ENCODE measurements at places on chromosomes 4 and X. TPM values are rescaled to one million over a fixed set of nuclear protein-coding genes. Genes with fewer than 3 reads are reported as not detected.

Gene SHROOM2
- total RNA-seq: not detected

Gene MAGED4B
- 18.2 TPM for total RNA-seq

Gene STPG2
- 0.41 TPM for total RNA-seq

Gene NPY2R
- not detected for total RNA-seq

Gene ARR3
- total RNA-seq: not detected

Gene TMEM35A
- total RNA-seq: not detected

Gene MBNL3
- 63.1 TPM for total RNA-seq

Gene CSAG3
- not detected for total RNA-seq

Gene HERC6
- total RNA-seq: 10.9 TPM

Gene PNMA6A
- total RNA-seq: 0.39 TPM

Gene SLITRK4
- total RNA-seq: not detected
